ENCODE measurements at places on chromosomes 4 and X.

DNA sequence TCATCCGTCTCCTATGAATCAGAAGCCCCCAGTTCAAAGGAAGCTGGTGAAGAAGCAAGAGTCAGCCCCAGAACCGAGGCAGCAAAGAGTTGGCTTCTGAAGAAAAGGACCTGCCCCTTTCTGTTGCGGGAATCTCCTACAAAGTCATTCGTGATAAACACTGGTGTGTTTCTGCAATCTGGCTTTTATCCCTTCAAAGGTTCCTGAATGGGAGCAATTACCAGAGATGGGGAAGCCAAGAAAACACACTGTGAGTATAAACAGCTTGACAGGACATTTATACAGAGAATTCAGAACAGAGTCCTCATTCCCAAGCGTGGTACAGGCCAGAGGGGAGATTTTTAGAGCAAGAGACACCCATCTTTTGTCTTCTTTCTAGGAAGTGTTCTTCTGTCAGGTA lies 226.8 kb upstream of the LNX1 start:
- H3K4me3 ChIP-seq, result no peak overlapping the region
- no peaks in the 10 kb centered on the region for H3K27me3 ChIP-seq
- H3K36me3 ChIP-seq, result no peaks in the 10 kb centered on the region
- DNase-seq, result no peak
- no peak overlapping the region for H3K27ac ChIP-seq

DNA sequence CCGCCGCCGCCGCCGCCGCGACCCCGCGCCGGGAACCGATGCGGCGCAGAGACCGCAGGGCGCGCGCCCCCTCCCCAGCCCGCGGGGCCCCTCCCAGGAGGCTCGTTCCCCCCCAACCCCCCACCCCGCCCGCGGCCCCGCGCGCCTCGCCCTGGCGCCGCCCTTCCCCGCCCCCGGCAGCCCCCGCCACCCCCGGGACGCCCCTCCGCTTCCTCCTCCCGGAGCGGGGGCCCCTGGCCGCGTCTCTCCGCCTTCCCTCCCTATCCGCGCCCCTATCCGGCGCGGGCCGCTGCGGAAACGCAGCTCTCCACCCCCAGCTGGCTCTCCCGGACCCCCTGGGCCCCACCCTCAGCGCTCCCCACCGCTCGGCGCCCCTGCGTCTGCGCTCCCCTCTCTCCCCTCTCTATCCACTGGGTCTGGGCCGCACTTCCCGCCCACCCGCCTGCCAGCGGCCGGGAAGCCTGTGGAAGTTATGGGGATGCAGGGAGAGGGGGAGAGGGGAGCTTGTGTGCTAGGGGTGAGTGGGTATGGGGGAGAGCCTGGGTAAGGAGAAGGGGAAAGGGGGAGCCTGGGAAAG lies at the start of gene TMEM271:
Gene TMEM271, minus strand, starts transcription at position 51 of the 577 bp plus-strand sequence. CDS start 233 bp downstream, outside the sequence.
- H3K4me3 ChIP-seq, result no peak within 1 kb of the TSS
- peaks cover 93% of the 10 kb centered on the region for H3K27me3 ChIP-seq
- H3K36me3 ChIP-seq, result no peaks in the 10 kb centered on the region
- H3K4me1 ChIP-seq, result peaks cover 20% of the 10 kb centered on the region
- H3K27ac ChIP-seq, result no peak within 1 kb of the TSS

- no peaks in the 10 kb centered on the region for H3K36me3 ChIP-seq
- no peaks in the 10 kb centered on the region for H3K27me3 ChIP-seq
- no peak for DNase-seq
- H3K4me3 ChIP-seq, result no peak overlapping the region
Measured at GRCh38 chr4:132818091-132818490, 331.0 kb upstream of the PCDH10 start.

DNA sequence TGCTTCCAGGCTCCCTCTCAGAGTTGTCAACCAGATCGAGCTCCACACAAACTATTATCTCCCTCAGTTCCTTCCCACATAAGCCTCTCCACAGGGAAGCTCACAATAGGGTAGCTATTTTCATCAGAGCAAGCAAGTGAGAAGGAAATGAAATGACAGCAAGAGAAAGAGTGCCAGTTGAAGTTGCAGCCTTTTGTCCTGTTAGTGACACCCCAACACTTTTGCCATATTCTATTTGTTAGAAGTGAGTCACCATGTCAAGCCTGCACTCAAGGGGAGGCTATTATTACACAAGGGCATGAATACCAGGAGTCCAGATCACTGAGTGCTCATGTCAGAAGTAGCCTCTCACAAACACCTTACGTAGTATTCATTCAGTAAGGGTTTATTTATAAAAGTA lies 266.3 kb upstream of the NOCT start:
- H3K36me3 ChIP-seq, result no peaks in the 10 kb centered on the region
- no peak overlapping the region for H3K27ac ChIP-seq
- H3K27me3 ChIP-seq, result no peaks in the 10 kb centered on the region
- DNase-seq, result no peak
- no peaks in the 10 kb centered on the region for H3K4me1 ChIP-seq
- H3K4me3 ChIP-seq, result no peak overlapping the region

GRCh38 chrX:102840871-102841705 lies 96.0 kb upstream of the RAB40AL start:
- no peak for DNase-seq
- no peaks in the 10 kb centered on the region for H3K36me3 ChIP-seq
- no peaks in the 10 kb centered on the region for H3K27me3 ChIP-seq
- no peaks in the 10 kb centered on the region for H3K4me1 ChIP-seq
- no peak overlapping the region for H3K4me3 ChIP-seq
- no peak overlapping the region for H3K27ac ChIP-seq

DNA sequence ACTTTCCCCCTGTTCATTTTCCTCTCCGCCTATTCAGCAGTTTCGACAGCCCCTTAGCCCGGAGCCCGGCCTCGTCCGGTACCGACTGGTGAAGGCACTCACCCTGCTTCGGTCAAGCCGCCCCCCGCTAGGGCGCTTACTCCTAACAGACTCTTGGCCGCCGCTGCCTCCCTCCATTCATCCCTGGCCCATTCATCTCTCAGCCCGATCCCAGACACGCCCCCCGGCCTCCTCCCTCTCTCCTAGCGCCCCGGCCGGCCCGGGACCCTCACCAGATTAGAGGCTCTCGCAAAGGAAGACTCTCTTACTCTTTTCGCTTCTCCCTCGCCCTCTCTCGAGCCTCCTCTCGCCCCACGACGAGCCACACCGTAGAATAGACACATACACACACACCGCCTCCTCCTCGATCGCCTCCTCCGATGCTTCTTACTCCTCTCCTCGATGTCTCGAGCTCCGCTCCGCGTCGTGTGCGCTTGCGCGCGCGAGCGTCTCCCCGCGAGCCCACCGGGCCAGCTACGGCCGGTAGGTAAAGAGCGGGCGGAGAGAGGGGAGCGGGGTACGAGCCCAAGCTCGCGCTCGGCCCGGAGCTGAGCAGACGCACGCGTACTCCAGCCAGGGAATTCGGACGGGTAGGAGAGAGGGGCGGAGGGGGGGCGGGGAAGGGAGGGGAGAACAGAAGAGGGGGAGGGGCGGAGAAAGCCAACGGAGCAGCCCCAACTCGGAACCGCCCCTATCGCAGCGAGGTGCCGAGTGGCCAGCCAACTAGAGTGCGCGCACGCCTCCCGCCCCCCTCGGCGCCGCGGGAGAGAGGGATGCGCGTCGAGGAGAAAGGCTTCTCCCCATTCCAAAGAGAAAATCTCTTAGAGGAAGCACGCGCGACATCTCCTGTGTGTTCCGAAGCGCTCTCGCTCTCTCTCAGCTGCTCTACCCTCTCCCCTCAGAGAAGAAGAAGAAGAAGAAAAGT lies at the start of gene WNK3:
Gene WNK3, minus strand, starts transcription at position 633 of the 964 bp plus-strand sequence.
- H3K4me1 ChIP-seq, result no peaks in the 10 kb centered on the region
- peak within 1 kb of the TSS; percentile 68 for H3K27ac ChIP-seq
- no peaks in the 10 kb centered on the region for H3K36me3 ChIP-seq
- peak; percentile 92 for DNase-seq
- H3K27me3 ChIP-seq, result no peaks in the 10 kb centered on the region

GRCh38 chr4:110508827-110509710 lies 33.1 kb downstream of the ENPEP start:
- H3K4me1 ChIP-seq, result no peaks in the 10 kb centered on the region
- H3K27ac ChIP-seq, result no peak overlapping the region
- no peaks in the 10 kb centered on the region for H3K27me3 ChIP-seq
- no peaks in the 10 kb centered on the region for H3K36me3 ChIP-seq
- no peak overlapping the region for H3K4me3 ChIP-seq

DNA sequence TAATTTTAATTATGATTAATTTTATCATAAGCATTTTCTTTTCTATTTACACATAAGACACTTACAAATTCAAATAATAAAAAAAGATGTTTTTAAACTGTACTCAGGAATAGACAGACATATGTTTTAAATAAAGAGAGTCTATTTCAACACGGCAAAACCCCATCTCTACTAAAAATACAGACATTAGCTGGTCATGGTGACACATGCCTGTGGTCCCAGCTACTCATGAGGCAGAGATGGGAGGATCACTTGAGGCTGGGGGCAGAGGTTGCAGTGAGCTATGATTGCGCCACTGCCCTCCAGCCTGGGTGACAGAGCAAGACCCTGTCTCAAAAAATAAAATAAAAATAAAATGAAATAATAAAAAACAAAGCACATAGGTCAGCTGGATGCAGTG lies 14.8 kb downstream of the FAM9B start:
- no peaks in the 10 kb centered on the region for H3K4me1 ChIP-seq
- H3K4me3 ChIP-seq, result no peak overlapping the region
- no peaks in the 10 kb centered on the region for H3K27me3 ChIP-seq
- no peak overlapping the region for H3K27ac ChIP-seq
- DNase-seq, result no peak

DNA sequence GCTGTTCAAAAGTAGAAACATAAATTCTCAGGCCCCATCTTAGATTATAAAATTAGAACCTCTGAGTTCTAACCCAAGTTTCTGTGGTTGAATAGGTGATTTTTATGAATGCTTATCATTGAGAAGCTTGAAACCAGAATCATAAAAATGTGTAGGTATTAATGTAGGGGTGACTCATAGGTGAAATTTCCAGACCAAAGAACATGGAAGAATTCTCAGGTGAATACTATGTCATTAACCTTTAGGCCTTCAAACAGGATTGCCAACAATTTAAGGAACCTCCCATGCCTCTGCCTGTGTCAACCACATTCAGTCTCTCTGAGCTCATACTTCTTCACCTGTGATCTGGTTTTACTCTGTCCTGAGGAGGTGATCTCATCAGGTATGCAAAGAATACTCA lies 177.8 kb downstream of the NPFFR2 start:
- DNase-seq, result no peak
- no peaks in the 10 kb centered on the region for H3K4me1 ChIP-seq
- H3K27ac ChIP-seq, result no peak overlapping the region
- no peaks in the 10 kb centered on the region for H3K27me3 ChIP-seq

DNA sequence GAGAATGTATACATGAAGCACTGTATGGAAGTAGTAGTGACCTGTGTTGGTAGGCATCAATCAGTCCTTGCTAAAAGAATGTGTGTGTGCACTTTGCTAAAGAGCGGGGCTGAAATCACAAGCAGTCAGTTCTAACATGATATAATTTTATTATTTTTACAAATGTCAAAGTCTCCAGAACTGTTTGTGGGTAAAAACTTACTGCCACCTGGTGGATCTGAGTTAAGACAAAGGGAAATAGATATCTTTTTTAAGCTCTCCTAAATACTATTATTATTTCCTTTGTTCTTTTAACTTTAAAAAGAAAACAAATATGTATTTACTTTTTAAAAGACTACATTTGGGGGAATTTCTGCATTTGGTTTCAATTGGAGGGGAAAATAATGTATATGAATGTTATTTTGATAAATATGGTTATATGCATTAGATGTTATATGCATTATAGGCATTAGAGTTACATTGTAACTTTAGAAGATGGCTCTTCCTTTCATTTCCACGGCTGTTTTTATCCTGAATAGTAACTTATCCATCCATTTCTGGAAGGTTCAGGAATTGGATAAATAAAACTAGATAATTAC lies 7.8 kb upstream of the CLOCK start:
- no peak overlapping the region for H3K4me3 ChIP-seq
- no peaks in the 10 kb centered on the region for H3K36me3 ChIP-seq
- no peak overlapping the region for H3K27ac ChIP-seq
- no peaks in the 10 kb centered on the region for H3K4me1 ChIP-seq
- no peaks in the 10 kb centered on the region for H3K27me3 ChIP-seq
- no peak for DNase-seq

DNA sequence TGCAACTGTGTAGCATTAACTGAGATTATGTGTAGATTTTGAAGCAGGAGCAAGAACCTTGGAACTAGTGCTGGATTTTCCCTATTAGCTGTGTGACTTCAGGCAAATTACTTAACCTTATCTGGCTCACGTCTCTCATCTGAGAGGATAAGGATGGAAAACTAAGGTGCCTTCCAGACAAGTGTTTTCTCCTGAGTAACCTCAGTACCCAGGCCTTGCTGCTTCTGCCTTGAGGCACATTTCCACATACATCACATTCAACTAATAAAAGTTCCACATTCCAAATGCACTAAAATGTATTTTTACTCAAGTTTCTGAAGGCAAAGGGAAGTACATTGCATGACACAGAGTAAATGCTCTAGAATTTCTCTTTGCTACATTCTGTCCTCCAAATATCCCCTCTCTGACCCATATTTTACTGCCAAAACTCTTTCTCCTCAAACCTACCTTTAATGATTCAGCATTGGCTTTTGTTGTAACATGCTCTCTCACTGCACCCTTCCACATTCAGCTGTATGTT lies 195.4 kb upstream of the ADGRL3 start:
- no peak overlapping the region for H3K27ac ChIP-seq
- no peaks in the 10 kb centered on the region for H3K27me3 ChIP-seq
- H3K4me1 ChIP-seq, result no peaks in the 10 kb centered on the region
- no peaks in the 10 kb centered on the region for H3K36me3 ChIP-seq
- no peak overlapping the region for H3K4me3 ChIP-seq

GRCh38 chr4:10737337-10737736 lies 52.8 kb upstream of the CLNK start:
- H3K36me3 ChIP-seq, result no peaks in the 10 kb centered on the region
- no peaks in the 10 kb centered on the region for H3K27me3 ChIP-seq
- H3K4me3 ChIP-seq, result no peak overlapping the region
- no peak overlapping the region for H3K27ac ChIP-seq
- no peak for DNase-seq

DNA sequence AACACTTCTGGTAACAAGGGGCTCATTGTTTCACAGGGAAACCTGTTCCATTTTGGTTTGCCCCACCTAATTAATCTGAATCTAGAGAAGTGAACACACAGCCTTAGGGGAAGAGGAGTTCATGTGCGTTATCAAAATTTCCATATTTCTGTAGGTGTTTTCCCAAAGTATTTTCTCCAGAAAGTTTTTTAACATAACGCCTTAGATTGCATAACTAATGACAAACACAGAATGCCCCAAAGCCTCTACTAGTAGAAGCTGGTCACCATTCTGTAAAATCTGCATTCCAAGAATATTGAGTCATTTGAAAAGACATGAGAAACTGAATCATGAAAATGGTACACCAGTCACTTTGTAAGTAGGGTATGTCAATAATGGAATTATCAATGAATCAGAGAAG lies 41.1 kb downstream of the IL13RA2 start:
- H3K36me3 ChIP-seq, result no peaks in the 10 kb centered on the region
- H3K27ac ChIP-seq, result no peak overlapping the region
- no peaks in the 10 kb centered on the region for H3K27me3 ChIP-seq

All from sigmoid colon (tissue), 7 donors.